ENCODE measurements at places on chromosomes 1 and 21.

DNA sequence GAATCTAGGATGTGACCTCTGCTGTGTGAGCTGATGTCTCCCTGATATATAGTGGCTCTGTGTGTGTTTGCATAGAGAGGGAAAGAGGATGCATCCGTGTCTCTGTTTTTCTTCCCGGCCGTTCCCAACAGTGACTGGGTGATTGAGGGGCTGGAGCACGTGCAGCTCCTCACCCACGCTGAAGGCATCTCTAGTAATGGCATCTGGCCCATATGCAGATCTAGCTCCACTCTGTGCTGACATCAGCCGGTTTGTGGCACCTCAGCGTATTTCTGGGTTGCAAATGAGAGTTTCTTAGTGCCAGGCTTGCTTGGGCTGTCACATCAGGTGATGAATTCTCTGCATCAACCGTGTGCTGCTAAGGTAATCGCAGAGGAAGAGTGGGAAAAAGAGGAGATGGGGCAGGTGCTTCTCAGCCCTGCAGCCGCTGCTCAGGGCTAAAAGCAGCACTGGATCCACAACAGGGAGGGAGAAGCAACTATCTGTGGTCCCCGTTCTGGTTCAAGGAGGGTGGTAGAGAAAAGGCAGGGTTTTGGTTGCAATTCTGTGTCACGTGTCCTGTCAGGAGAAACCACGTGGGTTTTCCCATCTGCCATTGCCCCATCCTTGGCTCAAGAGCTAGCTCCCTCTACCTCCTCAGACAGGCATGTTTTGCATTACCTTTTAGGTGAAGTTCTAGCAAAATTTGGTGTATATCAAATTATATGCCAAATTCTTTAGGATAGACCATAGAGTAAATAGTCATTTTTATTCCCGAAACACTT lies 282.9 kb downstream of the PBX1 start:
- no peak for DNase-seq

DNA sequence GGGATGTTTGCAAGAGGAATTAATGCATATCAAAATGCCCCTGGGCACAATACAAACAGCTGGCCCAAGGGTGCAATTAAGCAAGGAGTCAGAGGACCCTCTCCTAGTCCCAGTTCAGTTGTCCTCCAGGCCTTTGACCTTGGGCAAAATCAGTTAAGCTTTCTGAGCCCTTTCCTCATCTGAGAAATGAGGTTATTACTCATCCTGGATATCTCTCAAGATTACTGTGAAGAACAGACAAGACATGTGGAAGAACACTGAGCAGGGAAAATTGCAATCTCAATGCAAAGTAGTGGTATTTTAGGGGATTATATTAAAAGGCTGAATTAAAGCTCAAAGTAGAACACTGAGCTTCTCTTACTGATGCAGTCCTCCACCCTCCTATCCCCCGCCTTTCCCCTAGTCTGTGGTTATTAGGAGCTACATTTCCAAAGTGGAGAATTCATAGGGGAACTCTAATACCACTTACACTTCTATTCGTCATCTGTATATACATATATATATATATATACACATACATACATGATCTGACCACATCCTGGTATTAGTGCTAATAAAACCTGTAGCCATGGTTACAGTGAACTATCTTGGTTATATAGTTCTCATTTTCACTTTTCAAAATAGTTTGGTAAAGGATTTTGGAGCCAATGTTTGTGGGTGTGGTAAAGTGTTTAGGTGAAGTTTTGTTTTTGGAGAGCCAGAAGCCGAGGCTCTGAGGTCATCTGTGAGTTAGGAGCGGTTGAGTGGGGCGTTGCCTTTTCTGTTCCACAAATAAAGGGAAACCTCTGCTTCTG lies 18.1 kb downstream of the KIAA0040 start:
- no peak for DNase-seq

DNA sequence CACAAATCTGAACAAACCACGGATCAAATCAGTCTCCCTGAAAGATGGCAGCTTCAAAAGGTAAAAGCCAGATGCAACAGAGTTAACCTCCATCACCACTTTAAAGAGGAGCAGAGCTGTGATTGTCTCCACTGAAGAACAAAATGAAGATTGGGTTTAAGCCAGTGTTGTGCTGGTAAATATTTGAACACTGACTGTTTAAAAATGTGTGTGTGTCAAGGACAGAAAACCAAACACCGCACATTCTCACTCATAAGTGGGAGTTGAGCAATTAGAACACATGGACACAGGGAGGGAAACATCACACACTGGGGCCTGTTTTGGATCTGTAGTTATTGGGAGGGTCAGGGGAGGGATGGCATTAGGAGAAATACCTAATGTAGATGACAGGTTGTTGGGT lies 83.9 kb downstream of the ST6GALNAC5 start:
- no peak for DNase-seq

GRCh38 chr1:2237773-2238172 lies 9.7 kb downstream of the SKI start:
- DNase-seq, result no peak

- no peak for DNase-seq
Measured at GRCh38 chr1:109639841-109640184, 16.1 kb upstream of the GSTM4 start.

DNA sequence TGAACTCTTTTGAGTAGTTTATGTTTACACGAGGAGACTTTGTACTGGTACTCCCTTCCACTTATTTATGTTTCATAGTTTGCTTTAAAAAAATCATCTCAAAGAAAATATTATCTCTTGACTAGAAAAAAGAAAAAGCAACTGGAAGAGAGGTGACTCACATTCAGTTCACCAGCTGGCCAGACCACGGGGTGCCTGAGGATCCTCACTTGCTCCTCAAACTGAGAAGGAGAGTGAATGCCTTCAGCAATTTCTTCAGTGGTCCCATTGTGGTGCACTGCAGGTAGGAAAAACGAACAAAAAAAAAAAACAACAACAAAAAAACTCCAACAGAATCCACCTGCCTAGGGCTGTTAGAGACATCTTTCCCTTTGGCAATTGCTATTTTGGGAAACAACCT lies 102.9 kb downstream of the PTPRC start:
- no peak for DNase-seq

DNA sequence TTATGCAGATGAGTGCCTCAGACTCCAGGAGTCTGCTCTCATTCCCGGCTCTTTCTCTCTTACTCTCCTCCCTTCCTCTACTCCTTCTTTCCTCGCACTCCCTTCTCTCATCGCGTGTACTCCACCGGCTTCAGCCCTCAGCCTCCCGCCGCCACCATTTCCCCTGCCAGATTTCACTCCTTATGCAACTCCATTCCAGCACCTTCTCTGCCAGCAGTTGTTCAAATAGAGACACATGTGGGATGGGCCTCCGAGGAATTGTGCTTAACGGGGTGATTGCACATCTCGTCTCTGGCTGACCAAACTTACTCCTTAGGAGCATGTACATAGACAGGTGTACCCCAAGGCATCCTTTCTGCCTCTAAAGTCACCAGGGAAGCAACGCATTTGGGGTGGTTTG lies 2.1 kb downstream of the CNTN2 start:
- DNase-seq, result no peak

GRCh38 chr21:43688906-43689305 lies 29.5 kb downstream of the RRP1B start:
- no peak for DNase-seq

- DNase-seq, result no peak
Measured at GRCh38 chr1:32336963-32337675, 1.1 kb upstream of the MARCKSL1 start.

DNA sequence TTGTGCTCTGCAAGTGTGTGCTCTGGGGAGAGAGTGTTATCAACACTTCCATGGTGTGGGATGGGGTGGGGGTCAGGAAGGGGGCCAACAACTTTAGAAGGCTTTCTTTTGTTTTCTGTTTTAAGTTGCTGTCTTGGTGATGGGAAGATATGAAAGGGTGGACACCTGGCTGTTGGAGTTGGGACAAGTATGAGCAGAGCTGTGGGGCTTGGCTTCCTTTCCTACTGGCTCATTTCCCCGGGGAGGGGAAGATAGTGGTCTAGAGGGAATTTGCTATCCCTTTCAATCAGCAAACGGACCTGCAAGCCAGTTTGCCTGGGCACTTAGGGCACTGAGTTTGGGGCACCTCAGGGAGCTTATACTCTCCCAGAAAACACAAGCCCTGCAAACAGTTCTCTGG lies 19.2 kb downstream of the IER5 start:
- DNase-seq, result no peak

DNA sequence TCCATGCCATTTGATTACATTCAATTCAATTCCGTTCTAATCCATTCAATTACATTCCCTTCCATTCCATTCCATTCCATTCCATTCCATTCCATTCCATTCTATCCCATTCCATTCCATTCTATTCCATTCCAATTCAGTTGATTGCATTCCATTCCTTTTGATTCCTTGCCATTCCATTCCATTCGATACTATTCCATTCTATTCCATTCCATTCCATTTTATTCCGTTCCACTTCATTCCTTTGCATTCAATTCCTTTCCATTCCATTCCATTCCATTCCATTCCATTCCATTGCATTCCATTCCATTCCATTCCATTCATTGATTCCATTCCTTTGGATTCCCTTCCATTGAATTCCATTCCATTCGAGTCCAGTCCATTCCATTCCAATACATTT lies 2574.0 kb upstream of the TPTE start:
- DNase-seq, result no peak

- DNase-seq, result no peak
Measured at GRCh38 chr1:226748306-226748705, 9.2 kb upstream of the ITPKB start.

Data from amniotic stem cell (primary cell).